ENCODE measurements at places on chromosomes 3 and 15. TPM values are rescaled to one million over a fixed set of nuclear protein-coding genes. Genes with fewer than 3 reads are reported as not detected.

DNA sequence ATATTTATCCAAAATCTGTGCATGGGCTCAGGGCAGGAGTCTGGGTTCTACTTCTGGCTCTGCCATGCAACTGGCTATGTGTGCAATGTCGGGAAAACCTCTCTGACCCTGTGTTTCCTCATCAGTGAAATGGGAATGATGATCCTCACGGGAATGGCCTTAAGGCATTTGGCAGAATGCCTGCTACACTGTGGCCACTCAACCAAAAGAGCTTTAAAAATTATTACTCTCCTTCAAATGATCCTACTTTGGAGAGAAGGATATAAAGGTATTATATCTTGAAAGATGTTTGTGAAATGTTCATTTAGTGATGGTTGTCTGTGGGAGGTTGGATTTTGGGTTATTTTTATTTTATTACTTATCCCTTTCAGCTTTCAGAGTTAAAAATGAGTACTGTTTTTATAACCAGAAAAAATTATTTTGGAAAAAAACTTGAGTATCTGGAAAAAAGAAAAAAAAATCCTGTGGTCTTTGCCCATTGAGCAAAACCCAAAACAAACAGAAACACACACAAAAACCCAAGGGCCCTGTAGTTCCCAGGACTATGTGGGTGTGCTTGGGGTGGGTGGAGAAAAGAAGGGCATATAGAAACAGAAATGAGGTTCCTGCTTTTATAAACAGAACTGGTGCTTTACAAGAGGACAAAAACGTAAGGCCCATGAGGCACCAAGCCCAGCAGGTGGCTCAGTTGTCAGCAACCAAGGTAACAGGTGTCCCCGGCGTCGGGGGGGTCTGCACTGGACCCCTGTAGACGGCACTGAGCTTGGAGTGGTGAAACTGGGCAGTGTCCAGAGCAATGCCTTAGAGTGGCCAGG is 22.0 kb downstream of the RGMA start:
- no peaks in the 10 kb centered on the region for H3K27me3 ChIP-seq
- peaks cover 85% of the 10 kb centered on the region for H3K4me1 ChIP-seq
- peak overlapping the region; percentile 87 for H3K27ac ChIP-seq
- no peak for DNase-seq
- H3K4me3 ChIP-seq, result no peak overlapping the region

The SCN11A gene
- 0.05 TPM for total RNA-seq

DNA sequence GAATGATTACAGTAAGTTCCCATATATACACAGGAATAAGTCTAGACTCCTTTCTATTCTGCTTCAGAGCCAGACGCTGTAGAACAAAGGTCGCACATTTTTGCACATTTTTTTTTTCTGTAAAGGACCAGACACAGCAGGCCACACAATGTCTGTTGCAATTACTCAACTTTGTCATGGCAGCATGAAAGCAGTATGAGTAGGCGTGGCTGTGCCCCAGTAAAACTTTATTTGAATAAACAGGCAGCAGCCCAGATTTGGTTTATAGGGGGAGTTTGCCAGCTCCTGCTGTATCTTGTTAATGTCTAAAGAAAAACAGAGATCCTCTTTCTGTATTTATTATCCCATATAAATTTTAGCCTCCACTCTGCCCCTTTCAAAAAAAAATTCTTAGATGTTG is 708.3 kb downstream of the FHIT start:
- DNase-seq, result no peak
- no peaks in the 10 kb centered on the region for H3K4me1 ChIP-seq
- no peak overlapping the region for H3K4me3 ChIP-seq
- H3K27me3 ChIP-seq, result no peaks in the 10 kb centered on the region
- no peaks in the 10 kb centered on the region for H3K36me3 ChIP-seq

The CERS3 gene
- total RNA-seq, result 0.28 TPM

DNA sequence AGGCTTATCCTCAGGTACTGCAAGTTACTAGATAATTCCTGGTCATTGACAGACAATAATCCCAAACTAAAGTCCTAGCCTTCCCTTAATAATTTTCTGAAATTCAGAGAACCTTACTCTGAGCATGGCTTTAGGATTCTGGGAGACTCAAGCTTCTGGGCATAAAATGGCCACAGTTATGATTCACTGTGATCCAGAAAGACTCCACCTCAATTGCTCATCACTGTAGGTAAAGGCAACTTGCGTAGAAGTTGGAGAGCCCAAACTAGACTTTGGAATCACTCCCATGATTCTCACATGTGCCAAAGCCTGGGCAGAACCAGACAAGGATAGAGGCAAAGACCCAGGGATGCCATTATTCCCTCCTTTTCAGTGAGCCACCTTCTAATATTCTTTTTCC is 195.3 kb downstream of the OSBPL10 start:
- DNase-seq, result no peak
- H3K27me3 ChIP-seq, result no peaks in the 10 kb centered on the region
- H3K27ac ChIP-seq, result no peak overlapping the region
- H3K4me3 ChIP-seq, result no peak overlapping the region

DNA sequence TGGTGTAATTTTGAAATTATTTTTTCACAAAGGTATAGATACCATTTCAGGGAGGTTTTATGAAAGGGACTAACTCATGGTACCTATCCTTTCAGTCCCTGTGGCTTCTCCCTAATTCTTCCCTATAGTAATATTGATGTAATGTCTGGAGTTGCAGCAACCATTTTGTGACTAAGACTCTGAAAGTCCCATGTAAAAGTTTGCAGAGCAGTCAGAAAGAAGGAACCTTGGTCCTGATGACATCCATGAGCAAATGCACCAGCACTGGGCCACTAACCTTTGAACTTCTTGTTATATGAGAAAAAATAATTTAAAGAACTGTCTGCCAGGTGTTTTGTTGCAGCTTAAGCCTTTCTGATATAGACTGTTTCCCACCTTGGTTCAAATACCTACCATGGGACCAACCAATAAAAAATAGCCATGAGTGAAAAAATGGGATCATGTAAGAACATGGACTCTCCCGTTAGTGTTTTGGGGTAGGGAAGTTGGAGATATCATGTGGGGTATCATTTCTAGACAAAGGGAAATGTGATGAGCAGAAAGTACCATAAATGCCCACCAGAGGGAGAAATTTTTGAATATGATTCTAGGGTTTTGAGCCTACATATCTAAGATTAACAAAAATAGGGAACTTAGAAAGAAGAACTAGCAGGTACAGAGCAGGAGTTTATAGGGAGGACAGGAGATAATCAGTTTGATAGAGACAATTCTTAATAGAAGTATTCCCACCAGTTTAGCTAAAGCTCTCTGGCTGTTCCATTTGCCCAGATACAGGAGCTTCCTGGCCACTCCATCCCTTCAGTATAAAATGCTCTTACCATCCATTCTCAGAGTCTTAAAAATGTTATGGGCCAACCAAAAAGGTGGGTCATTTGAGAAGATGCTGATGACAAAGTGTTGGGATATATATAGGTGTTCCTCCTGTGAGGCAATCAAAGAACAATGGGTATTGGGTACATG is 3.4 kb upstream of the CPOX start:
- peaks cover 7% of the 10 kb centered on the region for H3K4me1 ChIP-seq
- no peak overlapping the region for H3K27ac ChIP-seq
- DNase-seq, result no peak

The LZTFL1 gene
- 4.2 TPM for total RNA-seq

GRCh38 chr3:29802057-29802456 is 521.2 kb downstream of the RBMS3 start:
- no peaks in the 10 kb centered on the region for H3K4me1 ChIP-seq
- DNase-seq, result no peak
- no peak overlapping the region for H3K27ac ChIP-seq
- no peaks in the 10 kb centered on the region for H3K36me3 ChIP-seq
- H3K27me3 ChIP-seq, result no peaks in the 10 kb centered on the region
